Nephron progenitor cell (in vitro differentiated cells): ENCODE measurements at places on chromosomes 7 and 10.

DNA sequence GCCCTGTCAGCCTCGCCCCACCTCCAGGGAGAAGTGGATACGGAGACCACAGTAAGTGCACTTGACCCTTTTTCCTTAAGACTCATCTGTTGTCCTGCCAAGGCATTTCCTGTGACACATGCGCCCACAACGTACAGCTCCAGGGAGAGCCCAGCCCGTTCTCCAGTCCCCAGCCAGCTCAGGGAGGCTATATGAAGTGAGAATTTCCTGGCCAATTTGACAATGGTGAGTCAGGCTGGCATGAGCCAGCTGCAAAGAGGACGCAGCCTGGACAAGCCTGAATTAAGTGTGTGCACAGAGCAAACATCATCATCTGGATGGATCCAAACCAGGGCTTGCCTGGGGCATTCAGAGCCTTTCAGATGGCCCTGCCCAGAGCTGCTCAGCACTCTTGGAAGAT is 244.8 kb downstream of the KCNMA1 start:
- DNase-seq = no peak

DNA sequence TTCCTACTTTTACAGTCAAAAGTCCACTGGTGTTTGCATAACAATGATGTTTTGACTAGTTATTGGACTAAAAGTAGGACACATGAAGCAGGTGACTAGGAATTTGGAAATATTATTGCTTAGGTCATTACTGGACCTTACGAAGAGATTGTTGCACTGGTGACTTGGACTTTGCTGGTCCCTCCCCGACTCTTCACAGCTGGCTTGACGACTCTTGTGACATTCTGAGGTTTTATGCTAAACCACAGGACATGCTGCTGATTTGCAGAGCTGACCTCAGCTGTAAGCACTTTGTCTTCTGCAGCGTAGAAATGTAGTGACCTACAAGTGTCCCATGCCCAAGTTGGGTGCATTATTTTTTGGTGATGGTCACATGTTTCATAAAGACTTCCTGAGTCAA is 21.9 kb downstream of the PCBD1 start:
- DNase-seq = no peak

- DNase-seq = no peak
Measured at GRCh38 chr7:55006499-55006898, 12.3 kb upstream of the EGFR start.

- DNase-seq = no peak
Measured at GRCh38 chr7:114740941-114741340, 181.0 kb upstream of the MDFIC start.

DNA sequence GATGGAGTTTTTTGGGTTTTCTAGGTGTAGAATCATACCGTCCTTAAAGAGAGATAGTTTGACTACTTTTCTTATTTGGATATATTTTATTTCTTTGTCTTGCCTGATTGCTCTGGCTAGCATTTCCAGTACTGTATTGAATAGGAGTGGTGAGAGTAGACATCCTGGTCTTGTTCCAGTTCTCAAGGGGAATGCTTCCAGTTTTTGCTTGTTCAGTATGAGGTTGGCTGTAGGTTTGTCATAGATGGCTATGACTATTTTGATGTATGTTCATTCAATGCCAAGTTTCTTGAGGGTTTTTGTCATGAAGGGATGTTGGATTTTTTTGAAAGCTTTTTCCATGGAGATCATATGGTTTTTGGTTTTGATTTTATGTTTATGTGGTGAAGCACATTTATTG is 676.9 kb downstream of the SUGCT start:
- DNase-seq = no peak

GRCh38 chr10:71750124-71750841 is 23.0 kb downstream of the VSIR start:
- no peak for DNase-seq

- no peak for DNase-seq
Measured at GRCh38 chr7:40822861-40823260, 688.1 kb downstream of the SUGCT start.

DNA sequence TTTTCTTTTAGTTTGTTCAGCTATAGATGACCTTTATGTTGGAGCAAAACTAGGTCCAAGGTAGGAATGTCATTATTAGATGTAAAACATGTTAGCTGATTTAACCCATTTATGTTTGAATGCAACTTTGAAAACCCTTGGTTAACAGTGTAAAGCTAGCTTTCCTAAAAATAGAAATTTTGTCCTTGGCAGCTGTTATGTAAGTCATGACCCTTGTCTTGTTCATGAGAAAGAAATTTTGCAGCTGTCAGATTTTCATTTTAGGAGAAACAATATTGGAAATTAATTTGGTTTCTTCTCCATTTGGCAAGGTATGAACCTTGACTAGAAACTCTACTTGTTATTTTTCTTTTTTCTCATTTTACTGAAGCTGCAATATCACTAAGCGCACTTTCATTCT is 23.9 kb upstream of the CCAR1 start:
- DNase-seq = no peak

DNA sequence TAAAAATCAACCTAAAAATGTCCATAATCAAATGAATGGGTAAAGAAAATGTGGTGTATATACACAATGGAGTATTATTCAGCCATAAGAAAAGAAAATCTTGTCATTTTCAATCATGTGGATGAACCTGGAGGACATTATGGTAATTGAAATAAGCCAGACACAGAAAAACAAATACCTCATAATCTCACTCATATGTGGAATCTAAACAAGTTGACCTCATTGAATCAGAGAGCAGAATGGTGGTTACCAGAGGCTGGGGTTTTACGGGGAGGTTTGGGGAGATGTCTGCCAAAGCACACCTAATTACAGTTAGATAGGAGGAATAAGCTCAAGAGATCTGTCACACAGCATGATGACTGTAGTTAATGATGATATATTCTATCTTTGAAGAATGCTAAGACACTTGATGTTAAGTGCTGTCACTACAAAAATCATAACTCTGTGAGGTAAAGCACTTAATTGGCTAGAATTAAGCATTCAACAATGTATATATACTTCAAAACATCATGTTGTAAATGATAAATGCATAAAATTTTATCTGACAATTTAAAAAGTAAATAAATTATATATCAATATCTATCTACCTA is 39.1 kb upstream of the TNPO3 start:
- no peak for DNase-seq

DNA sequence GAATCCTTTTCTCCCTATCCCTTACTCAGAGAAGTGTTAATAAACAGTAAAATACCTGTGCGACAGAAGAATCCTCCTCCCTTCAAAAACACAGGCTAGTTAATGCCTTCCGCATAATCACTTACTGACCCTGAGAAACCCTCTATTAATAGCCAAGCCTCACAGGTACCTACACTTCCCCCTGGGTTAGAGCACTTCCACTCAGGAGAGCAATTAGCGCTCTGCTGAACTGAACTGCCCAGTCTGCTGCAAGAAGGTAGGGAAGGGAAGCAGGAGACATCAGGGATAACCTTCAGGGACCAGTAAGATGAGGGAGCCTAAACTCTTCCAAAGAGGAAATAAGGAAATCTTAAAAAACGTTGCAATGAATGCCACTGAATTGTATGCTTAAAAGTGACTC is 39.6 kb downstream of the KIAA1549 start:
- DNase-seq = no peak

DNA sequence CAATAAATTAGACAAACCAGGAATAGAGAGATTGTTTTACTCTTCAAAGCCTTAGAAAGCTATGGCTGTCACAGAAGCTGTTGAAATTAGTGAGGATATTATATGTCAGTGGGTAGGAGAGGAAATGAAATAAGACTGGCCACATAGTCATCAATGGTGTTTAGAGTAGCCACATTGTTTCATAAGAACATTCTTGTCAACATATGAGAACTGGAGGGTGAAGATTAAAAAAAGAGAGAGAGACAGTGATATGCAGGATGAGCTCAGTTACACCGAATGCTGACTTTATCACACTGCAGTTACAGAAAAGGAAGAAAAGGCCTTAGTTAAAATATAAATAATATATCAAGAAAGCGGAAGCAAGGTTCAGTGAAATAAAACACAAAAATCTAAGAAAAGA is 412.0 kb downstream of the CNTNAP2 start:
- no peak for DNase-seq

DNA sequence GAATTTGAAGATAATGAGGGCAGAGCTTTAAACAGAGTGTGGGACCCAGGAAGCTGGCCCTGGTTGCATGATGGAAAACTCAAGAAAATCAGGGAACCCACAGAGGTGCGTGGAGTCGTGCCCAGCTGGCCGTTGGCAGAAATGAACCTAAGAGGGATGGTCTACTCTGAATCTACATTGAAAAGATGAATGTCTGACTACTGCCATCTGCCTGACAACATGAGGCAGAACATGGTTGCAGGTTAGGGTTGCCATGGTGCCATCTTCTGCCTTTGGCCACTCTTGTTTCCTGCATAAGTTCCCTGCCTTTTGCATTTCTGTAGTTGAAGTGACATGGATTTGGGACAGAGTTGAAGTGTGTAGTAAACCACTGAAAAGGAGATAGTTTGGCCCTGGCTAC is 138.5 kb upstream of the COBL start:
- no peak for DNase-seq

DNA sequence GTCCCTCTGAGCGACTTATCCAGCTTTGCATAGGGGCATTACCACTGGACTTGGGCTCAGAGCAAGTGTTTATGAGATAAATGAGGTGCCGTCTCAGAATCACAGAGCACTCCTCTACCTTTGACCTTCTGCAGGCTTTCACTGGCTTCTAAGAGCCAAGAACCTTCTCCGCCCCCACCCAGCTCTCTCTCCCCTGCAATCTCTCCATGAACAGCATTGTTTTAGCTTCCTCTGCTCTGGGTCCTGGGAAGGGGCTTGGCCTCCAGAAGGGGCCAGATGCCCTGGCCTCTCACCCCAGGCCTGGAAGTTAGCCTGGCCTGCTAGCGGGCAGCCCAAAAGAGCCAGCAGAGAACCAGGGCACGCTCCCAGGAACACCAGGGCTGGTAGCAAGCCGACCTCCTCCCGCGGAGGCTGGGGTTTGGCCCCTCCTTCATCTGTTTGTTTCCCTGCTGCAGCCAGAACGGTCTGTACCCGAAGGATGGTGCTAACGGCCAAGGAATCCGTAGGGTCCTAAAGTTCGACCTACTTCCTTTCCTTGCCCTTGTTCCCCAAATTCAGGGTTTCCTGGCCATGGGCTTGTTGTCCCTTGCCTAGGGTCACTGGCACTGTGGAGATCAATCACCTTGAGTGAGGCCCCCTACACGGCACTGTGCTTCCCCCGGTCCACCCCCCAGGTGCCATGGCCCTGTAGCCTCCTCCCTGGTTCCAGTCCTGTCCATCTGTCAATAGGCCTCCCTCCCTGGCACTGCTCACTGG is 18.7 kb upstream of the DDIT4 start:
- DNase-seq = peak; percentile 62

- no peak for DNase-seq
Measured at GRCh38 chr10:107480781-107481180, 316.3 kb upstream of the SORCS1 start.
